ENCODE measurements at places on chromosomes 6 and 20.

GRCh38 chr6:170162775-170163404 is 128.0 kb downstream of the DLL1 start:
- peak; percentile 17 for DNase-seq

DNA sequence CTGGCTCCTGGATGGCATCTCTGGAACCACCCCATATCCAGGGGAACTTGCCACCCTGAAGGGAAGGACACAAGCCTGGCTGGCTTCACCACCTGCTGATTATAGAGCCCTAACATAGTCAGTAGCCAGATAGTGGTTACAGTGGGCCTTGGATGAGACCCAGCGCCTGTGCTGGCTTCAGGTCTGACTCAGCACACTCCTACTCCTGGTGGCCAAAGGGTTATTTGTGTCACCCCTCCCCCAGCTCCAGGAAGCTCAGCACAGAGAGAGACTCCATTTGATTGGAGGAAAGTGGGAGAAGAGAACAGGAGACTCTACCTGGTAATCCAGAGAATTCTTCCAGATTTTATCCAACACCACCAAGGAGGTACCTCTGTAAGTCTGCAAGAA is 12.8 kb downstream of the SNX14 start:
- no peak for DNase-seq

GRCh38 chr20:45840700-45841198 is 7.2 kb downstream of the SNX21 start:
- DNase-seq: no peak

- DNase-seq: no peak
These were observed 820.1 kb downstream of the TENT5A start for GRCh38 chr6:80932359-80932758.

DNA sequence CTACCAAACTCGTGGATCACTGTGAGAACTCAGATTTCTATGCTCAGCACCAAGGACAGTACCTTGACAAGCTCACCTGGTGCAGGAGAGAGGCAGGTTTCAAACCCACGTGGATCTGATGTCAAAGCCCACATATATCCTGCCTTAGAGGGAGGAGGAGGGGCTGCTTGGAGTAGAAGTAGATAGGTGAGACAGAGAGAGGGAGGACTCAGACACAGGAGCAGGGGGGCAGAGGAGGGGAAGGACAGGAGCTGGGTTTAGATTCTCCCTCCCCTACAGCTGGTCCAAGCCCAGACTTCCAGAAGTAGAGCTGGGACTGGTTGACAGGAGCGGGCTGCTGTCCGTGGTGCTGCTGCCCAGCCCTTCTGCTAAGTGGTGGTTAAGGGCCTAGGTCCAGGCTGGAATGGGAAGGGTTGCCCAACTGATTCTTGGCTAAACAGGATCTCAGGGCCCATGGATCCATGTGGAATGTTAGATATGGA is 77.5 kb downstream of the CDH22 start:
- DNase-seq: no peak

DNA sequence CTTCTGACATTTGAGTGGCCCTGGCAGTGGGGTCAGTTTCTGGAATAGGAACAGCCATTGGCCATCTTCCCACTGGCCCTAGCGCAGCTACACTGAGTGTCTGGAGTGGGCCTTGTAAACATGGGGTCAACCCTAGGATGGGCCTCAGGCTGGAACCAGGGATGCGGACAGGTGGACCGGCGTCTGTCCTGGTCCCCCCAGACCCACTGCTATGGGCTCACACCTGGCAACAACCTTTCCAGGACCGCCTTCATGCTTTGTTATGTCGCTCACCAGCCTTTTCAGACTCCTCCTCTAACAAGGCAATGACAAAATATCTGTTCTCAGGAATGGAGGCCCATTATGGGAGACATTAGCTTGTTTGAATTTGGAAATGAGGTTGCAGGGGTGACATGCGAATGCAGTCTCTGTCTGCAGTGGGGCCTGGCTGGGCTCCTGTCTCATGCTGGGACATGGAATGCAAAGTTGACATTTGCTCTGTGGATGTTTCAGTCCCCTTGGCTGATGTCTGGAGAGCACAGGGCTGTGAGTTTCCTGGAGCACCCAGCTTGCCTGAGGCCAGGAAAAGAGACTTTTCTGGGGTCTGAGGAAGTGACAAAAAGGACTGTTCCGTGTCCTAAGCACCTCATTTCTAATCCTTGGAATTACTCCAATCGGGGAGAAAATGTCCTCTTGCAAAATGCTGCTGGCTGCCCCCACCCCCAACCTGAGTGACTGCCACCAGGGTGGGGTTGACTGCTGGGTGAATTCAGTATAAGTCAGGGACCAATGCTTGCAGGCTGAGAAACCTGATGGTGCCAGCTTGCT is 98.7 kb upstream of the PMEPA1 start:
- no peak for DNase-seq

GRCh38 chr6:159390381-159390780 is 221.2 kb downstream of the FNDC1 start:
- no peak for DNase-seq

GRCh38 chr6:35601331-35602132 is 87.2 kb downstream of the FKBP5 start:
- no peak for DNase-seq

GRCh38 chr6:8652710-8653109 is 217.4 kb upstream of the SLC35B3 start:
- no peak for DNase-seq

- no peak for DNase-seq
These were observed 342.0 kb upstream of the CHD6 start for GRCh38 chr20:41960166-41960565.

DNA sequence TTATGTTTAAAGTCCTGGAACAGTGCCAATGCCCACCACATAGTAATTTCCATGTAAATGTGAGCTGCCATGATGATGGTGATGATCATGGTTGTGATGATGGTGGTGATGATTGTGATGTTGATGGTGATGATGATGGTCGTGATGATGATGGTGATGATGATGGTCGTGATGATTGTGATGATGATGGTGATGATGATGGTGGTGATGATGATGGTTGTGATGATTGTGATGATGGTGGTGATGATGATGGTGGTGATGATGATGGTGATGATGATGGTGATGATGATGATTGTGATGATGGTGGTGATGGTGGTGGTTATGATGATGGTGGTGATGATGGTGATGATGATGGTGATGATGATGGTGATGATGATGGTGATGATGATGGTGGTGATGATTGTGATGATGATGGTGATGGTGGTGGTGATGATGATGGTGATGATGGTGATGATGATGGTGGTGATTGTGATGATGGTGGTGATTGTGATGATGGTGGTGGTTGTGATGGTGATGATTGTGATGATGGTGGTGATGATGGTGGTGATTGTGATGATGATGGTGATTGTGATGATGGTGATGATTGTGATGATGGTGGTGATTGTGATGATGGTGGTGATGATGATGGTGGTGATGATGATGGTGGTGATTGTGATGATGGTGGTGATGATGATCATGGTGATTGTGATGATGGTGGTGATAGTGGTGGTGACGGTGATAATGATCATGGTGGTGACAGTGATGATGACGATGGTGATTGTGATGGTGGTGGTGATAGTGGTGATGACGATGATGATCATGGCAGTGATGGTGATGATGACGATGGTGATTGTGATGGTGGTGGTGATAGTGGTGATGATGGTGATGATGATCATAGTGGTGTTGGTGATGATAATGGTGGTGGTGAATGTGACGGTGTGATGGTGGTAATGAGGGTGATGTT is 82.3 kb downstream of the PHACTR3 start:
- DNase-seq: no peak

DNA sequence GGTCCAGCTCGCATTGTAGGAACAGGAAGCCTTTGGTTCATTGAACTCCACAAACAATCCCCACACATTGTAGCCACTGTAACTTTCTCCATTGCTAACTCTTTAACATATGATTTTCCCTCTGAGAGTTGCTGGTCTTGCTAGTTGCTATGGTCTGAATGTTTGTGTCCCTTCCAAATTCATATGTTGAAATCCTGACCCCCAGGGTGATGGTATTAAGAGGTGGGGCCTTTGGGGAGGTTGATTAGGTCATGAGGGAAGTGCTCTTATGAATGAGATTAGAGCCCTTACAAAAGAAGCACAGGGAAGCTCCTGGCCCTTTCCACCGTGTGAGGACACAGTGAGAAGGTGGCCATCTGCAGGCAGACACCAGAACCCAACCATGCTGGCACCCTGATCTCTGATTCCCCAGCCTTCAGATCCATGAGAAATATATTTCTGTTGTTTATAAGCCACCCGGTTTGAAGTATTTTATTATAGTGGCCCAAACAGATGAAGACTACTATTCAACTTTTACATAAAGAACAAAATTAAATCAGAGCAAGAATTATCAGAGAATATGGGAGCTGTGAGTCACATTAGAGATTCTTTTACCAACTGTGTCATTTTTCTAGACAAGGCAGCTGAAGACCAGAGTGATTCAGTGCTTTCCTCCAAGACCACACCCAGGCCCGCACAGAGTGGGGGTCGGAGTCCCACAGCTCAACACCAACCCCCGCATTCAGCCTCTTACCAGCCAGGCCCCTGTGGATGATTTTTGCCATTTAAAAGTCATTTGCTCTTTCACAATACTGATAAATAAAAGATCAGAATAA is 143.0 kb downstream of the SAMD5 start:
- no peak for DNase-seq

DNA sequence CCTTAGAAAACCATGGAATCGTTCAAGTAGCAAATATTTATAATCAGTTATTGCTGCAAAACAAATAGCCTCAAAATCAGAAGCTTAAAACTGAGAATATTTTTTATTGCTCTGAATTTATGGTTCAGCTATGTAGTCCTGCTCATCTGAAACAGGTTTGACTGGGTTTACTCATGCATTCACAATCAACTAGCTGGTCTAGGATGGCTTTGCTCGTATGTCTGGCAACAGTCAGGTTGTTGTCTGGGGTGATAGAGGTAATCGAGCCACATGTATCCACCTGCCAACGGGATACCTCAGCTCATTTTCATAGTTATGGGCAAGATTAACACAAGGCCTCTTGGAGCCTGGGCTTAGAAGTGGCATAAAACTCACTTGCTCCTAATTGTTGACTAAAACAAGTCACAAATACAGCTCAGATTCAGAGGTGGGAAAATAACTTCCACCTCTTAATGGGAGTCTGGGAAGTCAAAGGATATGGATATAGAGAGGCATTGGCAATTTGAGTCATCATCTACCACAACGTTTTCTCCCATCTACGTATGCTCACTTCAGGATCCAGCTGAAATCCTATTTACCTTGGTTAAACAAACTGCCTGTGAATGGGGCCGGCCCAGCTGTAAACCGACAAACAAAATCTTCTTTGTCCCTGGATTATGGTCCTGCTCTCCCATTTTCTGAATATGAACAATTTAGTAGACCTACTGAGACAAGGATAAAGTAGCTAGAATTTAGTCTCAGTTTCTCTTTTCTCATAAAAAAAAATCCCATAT is 54.5 kb upstream of the TENT5A start:
- DNase-seq: no peak

DNA sequence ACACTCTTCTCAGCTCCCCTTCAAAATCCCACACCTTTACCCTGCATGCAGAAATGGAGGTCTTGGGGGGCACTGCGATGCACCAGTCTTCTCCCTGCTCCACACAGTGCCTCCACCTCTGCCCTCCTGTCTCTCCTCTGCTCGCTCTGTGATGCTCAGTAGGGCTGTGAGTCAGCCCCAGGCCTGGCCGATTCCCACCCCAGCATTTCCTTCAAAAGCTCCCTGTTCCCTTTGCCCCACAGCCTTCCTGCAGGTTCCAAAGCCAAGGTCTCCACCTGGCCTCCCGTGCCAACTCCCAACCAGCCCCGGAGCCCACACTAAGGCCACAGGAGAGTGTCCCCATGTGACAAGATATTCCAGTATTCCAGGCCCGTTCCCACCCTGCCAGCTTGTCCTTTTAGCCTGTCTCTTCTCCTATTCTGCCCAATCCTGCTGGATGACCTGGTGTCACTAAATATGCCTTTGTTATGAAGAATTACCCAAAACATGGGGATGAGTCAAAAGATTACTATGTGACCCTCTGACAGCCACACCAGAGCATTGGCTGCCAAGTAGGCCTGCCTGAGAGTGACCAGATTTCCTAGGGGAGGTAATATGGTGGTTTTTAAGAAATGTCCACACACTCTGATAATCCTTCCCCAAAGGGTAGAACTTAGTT is 118.9 kb upstream of the NXT1 start:
- DNase-seq: no peak

DNA sequence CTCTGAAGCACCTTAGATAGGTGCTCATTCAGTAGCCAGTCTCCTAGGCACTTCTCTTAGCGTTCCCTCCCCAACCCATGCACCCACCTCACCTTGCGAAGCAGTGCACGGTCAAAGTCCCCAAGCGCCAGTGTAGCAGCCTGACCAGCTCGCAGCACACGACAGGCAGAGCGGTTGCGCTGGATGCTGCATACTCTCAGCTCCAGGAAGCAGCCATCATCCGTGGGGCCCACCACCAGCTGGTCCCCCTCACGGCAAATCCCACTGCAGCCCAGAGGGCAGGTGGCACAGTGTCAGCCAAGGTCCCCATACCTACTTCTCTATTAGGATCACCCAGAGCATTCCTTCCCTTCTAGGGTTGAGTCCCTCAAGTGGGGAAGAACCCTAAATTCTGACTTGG is 6.5 kb downstream of the GTPBP2 start:
- DNase-seq: no peak

GRCh38 chr6:90490030-90490716 is 96.7 kb downstream of the MAP3K7 start:
- DNase-seq: no peak

- no peak for DNase-seq
These were observed 226.3 kb upstream of the KCNG1 start for GRCh38 chr20:51249215-51249614.

DNA sequence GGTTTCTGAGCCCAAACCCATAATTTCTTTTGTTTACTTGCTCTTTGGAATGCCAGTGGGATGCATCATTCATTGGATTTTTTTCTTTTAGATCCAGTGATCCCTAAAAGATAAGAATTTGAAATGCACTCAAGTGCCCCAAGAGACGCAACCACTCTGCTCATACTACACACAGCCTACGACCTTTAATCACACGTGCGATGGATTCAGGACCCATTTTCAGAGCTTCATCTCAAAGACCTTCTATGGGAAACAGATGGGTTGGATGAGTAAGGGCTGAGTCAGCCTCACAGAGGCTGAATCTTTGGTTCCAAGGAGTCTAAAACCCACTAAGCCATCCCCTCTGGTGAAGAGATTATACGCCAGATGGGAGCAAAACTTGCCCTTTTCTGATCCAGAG is 265.5 kb upstream of the EXOC2 start:
- DNase-seq: no peak

DNA sequence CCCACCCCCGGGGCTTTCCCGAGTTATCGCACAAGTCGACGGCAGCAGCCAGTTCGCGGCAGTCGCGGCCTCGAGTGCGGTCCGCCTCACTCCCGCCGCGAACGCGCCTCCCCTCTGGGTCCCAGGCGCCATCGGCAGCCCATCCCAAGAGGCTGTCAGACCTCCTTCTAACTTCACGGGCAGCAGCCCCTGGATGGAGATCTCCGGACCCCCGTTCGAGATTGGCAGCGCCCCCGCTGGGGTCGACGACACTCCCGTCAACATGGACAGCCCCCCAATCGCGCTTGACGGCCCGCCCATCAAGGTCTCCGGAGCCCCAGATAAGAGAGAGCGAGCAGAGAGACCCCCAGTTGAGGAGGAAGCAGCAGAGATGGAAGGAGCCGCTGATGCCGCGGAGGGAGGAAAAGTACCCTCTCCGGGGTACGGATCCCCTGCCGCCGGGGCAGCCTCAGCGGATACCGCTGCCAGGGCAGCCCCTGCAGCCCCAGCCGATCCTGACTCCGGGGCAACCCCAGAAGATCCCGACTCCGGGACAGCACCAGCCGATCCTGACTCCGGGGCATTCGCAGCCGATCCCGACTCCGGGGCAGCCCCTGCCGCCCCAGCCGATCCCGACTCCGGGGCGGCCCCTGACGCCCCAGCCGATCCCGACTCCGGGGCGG is 1.6 kb downstream of the GNAS start:
- no peak for DNase-seq

- no peak for DNase-seq
These were observed 1241.1 kb upstream of the EYS start for GRCh38 chr6:66948106-66948505.

Data from CMK (cell line).